ENCODE measurements at places on chromosomes 16 and 17. TPM values are rescaled to one million over a fixed set of nuclear protein-coding genes. Genes with fewer than 3 reads are reported as not detected.

GRCh38 chr16:84917492-84917891, 93.8 kb downstream of the ZDHHC7 start:
- no peak for DNase-seq

DNA sequence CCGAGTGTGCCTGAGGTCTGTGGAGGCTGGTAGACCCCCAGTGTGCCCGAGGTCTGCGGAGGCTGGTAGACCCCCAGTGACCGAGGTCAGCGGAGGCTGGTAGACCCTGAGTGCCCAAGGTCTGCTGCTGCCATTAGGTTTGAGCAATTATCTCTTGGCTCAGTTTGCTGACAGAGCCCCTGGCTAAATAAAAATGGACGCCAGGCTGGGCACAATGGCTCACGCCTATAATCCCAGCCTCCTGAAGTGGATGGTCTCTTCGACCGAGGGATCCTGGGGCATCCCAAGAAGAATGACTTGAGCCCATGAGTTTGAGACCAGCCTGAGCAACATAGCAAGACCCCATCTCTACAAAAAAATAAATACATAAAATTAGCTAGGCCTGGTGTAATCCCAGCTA, 98.7 kb upstream of the ZNF469 start:
- no peak for DNase-seq

GRCh38 chr16:66735891-66736290, 15.5 kb downstream of the DYNC1LI2 start:
- DNase-seq, result no peak

DNA sequence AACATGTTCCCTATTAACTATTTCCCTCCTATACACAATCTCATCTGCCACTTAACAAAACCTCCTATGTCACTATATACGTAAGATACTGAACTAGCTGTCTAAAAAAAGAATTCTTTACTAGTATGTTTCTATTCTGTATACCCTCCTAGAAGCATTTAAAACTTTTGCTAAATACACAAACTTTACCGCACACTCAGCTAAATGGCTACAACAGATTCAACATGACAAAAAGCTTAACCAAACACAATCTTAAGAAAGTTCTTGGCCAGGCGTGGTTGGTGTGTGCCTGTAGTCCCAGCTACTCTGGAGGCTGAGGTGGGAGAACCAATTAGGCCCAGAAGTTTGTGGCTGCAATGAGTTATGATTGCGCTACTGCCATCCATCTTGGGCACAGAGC, 20.0 kb downstream of the MED13 start:
- DNase-seq, result no peak

- no peak for DNase-seq
Observed at GRCh38 chr16:48326915-48327314, 58.3 kb downstream of the SIAH1 start.

DNA sequence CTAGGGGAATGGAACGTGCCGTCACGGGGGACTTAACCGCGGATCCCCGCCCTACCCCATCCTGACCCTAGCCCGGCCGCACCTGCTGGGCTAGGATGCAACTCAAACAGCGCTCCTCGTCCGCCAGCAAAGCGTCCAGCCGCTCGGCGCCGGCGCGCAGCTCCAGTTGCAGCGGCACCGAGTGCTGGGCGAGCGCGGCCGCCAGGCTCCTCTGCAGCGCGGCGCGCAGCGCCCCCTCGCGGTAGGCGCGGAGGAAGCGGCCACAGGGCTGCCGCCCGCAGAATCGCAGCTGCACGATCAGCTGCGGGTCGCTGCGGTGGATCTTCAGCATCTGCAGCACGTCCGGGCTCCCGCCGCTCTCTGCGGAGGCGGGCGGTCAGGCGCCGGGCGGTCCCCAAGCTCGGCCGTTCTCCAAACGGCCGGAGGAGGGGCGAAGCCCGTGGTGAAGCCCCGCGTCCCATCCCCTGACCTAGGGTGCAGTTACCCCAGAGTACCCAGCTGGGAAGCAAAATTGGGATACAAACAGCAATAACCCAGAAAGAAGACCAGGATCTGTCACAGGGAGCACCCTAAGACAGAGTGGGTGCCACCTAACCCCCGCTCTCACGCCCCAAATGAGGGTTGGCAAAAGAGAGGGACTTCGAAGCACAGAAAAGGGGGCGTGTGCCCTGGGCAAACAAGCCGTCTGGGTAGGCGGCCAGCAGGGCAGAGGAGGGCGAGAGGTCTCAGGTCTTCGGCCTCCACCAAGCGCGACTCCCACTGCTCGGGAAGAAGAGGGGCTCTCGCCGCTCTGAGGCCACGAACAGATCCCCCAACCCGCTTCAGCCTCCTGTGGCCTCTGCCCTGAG, 4.2 kb downstream of the TRADD start:
- DNase-seq, result peak; percentile 79

- no peak for DNase-seq
Observed at GRCh38 chr17:50861822-50862528, 4.2 kb downstream of the TOB1 start.

GRCh38 chr17:9529033-9529700, 46.5 kb downstream of the STX8 start:
- DNase-seq, result no peak

DNA sequence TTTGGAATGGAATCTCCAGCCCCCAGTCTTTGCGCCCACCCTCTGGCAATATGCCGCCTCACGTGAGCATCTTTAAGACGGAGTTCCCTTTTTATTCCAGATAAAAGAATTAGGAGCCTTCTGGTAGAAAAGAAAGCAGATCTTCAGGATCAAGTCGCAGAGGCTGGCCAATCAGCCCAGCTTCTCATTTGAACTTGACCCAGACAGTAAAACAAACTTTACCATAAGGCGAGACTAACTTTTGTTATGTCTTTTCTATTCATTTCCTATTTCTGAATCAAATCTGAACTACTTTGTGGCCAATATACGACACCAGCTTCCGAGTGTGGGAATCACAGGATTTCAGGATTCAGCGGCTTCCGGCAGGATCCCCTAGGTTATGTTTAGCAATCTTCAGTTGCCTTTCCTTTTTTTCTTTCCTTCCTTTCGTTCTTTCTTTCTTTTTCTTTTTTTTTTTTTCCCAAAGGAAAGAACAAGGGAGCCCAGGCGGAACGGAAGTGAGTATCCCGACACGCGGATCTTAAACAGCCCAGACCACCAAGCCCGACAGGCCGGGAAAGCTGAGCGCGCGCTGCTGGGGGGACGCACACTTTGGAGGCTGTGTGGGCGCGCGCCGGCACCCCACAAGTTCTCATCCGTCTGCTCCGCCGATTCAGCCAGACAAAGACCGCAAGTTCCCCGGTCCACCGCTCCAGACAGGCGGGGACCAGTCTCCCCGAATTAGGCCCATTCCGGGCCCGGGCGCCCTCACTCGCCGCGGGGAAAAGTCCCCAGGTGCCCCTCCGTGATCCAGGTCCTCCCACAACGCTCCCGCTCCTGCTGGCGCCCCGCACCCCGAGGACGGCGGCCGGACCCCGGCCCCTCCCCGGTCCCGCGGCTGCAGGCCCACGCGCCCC, 633 bp downstream of the TBC1D16 start:
- peak; percentile 46 for DNase-seq

DNA sequence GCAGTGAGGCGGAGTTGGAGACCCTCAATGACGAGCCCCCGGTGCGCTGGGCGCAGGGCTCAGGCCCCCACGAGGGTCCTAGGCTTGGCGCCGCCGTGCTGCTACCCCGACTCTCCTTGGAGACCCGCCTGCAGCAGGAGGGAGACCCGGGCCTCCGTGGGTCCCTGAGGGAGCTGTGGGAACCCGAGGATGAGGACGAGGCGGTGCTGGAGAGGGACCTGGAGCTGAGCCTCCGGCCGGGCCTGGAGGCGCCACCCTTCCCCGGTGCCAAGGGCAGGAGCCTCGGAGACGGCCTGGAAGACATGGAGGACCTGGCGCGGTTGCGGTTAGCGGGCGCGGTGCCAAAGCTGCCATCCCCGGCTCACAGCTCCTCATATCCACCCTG, 2.3 kb downstream of the MYO15B start:
- DNase-seq, result no peak

DNA sequence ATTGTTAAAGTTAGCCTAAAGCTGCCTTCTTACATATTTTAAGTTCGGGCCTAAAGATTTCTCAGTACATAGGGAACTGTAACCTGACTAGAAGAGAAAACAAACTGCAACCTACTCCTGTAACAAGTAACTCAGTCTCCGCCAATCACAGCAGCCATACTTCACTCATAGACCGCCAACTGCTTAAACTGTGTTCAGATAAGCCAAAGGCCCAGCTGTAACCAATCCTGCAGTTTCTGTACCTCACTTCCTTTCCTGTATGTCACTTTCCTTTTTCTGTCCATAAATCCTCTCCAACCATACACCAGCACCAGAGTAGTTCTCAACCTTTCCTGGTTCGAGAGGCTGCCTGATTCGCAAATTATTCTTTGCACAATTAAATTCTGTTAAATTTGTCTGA, 41.5 kb downstream of the GLG1 start:
- DNase-seq, result no peak

- DNase-seq, result no peak
Observed at GRCh38 chr16:88375236-88375975, 7.4 kb upstream of the ZNF469 start.

GRCh38 chr16:85605051-85605911, 7.8 kb upstream of the GSE1 start:
- DNase-seq, result no peak

- DNase-seq, result no peak
Observed at GRCh38 chr16:54630284-54630967, 300.2 kb upstream of the IRX5 start.

- DNase-seq, result peak; percentile 51
Observed at GRCh38 chr17:72539981-72540897, 419.4 kb downstream of the SOX9 start.

DNA sequence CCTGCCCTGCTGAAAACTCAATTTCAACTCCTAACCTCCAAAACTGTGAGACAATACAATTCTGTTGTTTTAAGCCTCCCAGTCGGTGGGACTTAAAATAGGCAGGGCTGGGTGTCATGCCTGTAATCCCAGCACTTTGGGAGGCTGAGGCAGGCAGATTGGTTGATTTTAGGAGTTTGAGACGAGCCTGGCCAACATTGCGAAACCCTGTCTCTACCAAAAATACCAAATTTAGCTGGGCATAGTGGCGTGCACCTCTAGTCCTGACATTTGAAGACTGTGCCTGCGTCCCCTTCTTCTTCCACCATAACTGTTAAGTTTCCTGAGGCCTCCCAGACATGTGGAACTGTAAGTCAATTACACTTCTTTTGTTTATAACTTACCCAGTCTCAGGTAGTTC, 36.0 kb upstream of the ATF7IP2 start:
- no peak for DNase-seq

DNA sequence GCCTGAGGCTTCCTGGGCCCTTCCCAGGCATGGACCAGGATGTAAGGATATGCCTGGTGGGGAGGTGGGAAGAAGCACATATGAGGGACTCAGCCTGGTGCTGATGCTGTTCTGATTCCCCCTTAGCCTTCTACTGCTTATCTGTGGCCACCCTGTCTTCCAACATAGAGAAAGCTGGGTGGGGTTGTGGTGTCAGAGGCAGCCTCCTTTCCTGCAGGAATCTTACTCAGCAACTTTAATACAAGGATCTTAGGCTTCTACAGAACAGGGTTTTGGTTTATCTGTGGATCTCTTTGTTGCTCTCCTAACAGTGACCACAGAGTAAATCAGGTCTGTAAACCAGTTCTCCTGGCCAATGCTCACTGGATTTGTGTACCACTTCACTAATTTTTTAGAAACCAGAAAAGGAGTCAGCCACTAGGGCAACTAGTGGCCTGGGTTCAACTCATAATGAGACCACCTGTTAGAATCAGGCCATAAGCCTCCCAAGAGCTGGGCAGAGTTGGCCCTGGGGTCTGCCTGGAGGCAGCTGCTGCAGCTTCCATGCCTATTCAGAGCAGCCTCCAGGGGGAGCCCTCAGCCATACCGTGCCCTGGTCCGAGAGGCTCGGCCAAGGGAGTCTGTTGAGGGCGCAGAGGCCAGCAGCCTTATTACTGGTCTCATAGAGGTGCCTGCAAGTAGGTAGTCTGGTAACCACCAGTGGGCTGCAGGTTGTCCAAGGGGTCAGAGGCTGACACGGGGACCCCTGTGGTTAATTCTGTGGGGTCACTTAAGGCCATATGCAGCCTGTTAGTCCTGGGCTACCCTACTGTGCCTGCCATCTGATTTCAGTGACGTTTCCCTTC, 7.1 kb downstream of the HAS3 start:
- peak; percentile 43 for DNase-seq

CD79B gene
- 34.6 TPM for total RNA-seq

MYH13 gene
- total RNA-seq, result not detected

IRF8 gene
- 11.6 TPM for total RNA-seq

DNAH3 gene
- not detected for total RNA-seq

OTOP3 gene
- total RNA-seq, result not detected

CALB2 gene
- total RNA-seq, result not detected

MT4 gene
- total RNA-seq, result not detected

ORAI3 gene
- 18.4 TPM for total RNA-seq

B9D1 gene
- 1.3 TPM for total RNA-seq

Measured in activated CD4-positive, alpha-beta T cell treated with anti-CD3 and anti-CD28 coated beads, Interleukin-2, amount 10 ng/mL, durations not matched to agents 7 days and 5 days (primary cell).